ENCODE measurements at places on chromosomes 13 and 19. TPM values are rescaled to one million over a fixed set of nuclear protein-coding genes. Genes with fewer than 3 reads are reported as not detected.

GRCh38 chr13:27128825-27129627, 42.6 kb downstream of the USP12 start:
- DNase-seq: no peak
- no peak overlapping the region for H3K4me3 ChIP-seq
- no peaks in the 10 kb centered on the region for H3K36me3 ChIP-seq
- H3K4me1 ChIP-seq: no peaks in the 10 kb centered on the region

HS6ST3 gene
- 0.02 TPM for polyA plus RNA-seq

DNA sequence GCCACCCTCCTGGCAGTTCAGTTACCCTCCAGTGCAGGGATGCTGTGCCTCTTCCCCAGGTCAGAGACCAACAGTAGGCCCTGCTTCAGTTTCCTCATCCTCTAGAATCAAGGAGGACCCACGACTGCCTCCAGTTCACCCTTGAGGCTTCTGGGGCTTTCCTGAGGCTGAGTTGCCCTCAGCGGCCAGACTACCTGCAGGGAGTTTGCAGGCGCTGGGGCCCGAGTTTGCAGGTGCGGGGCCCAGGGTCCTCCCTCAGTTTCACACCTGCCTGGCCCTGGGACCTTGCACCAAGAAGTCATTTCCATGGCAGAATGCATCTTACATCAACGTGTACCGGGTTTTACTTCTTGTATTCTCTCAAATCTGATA, 38.9 kb upstream of the C19orf12 start:
- H3K4me1 ChIP-seq: no peaks in the 10 kb centered on the region
- no peaks in the 10 kb centered on the region for H3K36me3 ChIP-seq
- no peaks in the 10 kb centered on the region for H3K27me3 ChIP-seq

GRCh38 chr13:25732111-25732865, 319.5 kb downstream of the SHISA2 start:
- H3K27ac ChIP-seq: no peak overlapping the region
- peak; percentile 42 for DNase-seq
- H3K4me3 ChIP-seq: no peak overlapping the region

DNA sequence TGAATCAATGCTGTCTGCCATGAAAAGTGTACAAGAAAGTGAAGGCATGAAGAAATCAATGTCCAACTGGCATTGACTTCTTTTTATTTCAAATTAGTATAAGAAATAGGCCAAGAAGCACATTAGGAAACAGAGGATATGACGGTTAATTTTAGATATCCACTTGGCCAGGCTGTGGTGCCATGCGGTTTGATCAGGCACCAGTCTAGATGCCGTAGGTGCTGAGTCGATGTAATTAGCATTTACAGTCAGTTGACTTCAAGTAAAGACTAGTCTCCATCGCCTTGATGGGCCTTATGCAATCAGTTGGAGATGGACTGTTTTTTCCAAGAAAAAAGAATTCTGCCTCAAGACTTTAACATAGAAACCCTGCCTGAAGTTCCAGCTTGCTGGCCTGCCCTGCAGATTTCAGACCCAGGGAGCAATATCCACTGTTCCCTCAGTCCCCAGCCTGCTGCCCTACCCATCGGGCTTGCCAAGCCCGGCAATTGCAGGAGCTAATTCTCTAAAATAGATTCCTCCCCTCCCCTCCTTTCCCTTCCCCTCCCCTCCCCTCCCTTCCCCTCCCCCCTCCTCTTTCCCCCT, 120.5 kb upstream of the PEG3 start:
- no peaks in the 10 kb centered on the region for H3K36me3 ChIP-seq
- H3K27me3 ChIP-seq: no peaks in the 10 kb centered on the region
- DNase-seq: no peak
- H3K4me1 ChIP-seq: no peaks in the 10 kb centered on the region
- no peak overlapping the region for H3K4me3 ChIP-seq
- H3K27ac ChIP-seq: no peak overlapping the region

SIGLEC8 gene
- 0.22 TPM for polyA plus RNA-seq

- H3K36me3 ChIP-seq: no peaks in the 10 kb centered on the region
- no peak overlapping the region for H3K27ac ChIP-seq
- H3K4me1 ChIP-seq: no peaks in the 10 kb centered on the region
Measured at GRCh38 chr13:22030321-22030720, 359.4 kb downstream of the FGF9 start.

DNA sequence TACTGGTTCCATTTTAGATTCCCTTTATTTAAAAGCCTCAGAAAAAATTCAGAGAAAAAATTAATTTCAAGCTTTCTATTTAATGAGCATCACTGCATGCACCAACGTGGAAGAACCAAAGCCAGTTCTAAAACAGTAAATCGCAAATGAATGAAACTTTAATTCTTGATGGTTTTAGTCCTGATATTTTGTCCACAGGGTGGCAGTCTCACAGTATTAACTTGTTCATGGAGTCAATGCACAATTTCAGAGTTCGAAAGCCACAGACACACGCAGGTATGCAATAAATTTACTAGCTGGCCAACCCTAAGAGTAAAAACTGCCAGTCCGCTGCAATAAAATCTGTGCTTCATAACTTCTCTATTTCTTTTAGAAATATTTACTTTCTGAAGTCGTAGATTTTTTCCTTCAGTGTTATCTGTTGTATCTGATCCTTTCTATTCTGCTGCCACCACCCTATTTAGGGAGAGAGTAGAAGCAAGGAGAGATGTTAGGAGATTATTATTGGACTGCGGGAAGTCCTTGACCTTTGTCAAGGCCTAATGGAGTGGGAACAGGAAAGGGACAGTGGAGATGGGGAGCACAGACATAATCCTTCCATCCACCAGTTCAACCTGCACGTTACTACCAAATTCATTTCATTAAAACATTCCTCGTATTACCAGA, 7.0 kb upstream of the WBP4 start:
- no peaks in the 10 kb centered on the region for H3K27me3 ChIP-seq
- H3K27ac ChIP-seq: no peak overlapping the region
- no peak for DNase-seq
- no peak overlapping the region for H3K4me3 ChIP-seq
- H3K36me3 ChIP-seq: no peaks in the 10 kb centered on the region

APOE gene
- 235 TPM for polyA plus RNA-seq

DNA sequence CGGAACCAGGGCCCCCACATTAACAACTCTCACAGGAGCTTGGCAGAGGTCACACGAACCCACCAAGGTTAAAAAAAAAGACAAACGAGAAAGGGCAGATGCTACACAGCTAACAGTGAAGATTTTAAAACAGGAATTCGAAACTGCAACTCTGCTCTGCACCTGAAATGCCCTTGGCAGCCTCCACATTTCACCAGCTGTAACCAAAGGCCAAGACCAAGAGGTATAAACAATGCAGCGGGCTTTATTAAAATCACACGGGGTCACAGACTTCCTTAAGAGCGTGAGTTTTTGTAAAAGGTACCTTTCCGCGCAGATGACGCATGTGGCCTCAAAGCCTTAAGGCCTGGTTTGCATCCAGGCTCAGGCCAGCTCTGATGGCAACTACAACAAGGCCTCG, 88.2 kb downstream of the STK24 start:
- no peaks in the 10 kb centered on the region for H3K36me3 ChIP-seq
- no peak overlapping the region for H3K27ac ChIP-seq
- no peaks in the 10 kb centered on the region for H3K27me3 ChIP-seq
- H3K4me3 ChIP-seq: no peak overlapping the region
- no peak for DNase-seq

PNMA8B gene
- polyA plus RNA-seq: 0.48 TPM

PPP1R13L gene
- polyA plus RNA-seq: 32.0 TPM

COL5A3 gene
- 8.4 TPM for polyA plus RNA-seq

MEIOSIN gene
- not detected for polyA plus RNA-seq

CD209 gene
- polyA plus RNA-seq: 1.6 TPM

DNA sequence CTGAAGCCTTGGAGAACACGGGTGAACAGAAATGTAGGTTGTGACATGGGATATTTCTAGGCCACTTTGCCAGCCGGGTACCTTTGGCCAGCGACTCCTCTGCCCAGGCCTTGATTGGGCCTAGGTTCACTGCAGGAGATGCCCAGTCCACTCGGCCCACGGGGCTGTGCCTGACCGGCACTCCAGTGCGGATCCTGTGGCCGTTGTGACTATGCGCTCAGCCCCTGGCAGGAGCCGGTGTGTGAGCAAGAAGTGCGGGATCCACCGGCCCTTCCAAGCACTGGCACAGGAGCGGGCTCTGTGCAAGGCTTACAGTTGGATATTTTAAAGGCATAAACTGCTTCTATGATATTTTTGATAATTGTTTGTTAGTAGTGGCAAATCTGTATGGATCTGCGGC, 1042.5 kb upstream of the PCDH9 start:
- H3K27ac ChIP-seq: no peak overlapping the region
- H3K4me1 ChIP-seq: no peaks in the 10 kb centered on the region
- H3K4me3 ChIP-seq: no peak overlapping the region

DNA sequence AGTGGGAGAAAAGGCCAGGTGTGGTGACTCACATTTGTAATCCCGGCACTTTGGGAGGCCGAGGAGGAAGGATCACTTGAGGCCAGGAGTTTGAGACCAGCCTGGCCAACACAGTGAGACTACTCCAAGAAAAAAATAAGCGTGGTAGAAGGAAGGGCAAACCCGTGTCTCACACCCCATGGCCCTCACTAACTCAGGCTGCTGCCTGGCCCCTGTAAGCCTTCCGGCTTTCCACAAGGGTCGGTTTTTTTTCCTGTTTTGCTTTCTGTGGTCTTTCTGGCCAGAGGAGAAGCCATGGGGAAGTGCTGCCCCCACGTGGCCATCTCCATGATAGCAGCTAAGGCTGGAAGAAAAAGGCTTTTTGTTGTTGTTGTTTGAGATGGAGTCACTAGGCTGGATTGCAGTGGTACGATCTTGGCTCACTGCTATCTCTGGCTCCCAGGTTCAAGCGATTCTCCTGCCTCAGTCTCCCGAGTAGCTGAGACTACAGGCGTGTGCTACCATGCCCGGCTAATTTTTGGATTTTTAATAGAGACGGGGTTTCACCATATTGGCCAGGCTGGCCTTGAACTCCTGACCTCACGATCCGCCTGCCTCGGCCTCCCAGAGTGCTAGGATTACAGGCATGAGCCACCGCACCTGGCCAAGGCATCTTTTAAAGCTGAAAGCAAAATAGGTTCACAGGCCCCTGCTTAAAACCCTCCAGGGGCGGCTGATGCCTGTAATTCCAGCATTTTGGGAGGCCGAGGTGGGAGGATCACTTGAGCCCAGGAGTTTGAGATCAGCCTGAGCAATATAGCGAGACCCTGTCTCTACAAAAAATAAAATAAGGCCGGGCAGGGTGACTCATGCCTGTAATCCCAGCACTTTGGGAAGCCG, 7.5 kb upstream of the ARHGEF18 start:
- H3K4me1 ChIP-seq: no peaks in the 10 kb centered on the region
- H3K27me3 ChIP-seq: no peaks in the 10 kb centered on the region
- no peak overlapping the region for H3K4me3 ChIP-seq
- H3K36me3 ChIP-seq: no peaks in the 10 kb centered on the region

GRCh38 chr13:63455938-63456337, 2040.3 kb upstream of the PCDH20 start:
- H3K27me3 ChIP-seq: no peaks in the 10 kb centered on the region
- H3K27ac ChIP-seq: no peak overlapping the region
- no peaks in the 10 kb centered on the region for H3K4me1 ChIP-seq
- no peak for DNase-seq
- H3K4me3 ChIP-seq: no peak overlapping the region

DNA sequence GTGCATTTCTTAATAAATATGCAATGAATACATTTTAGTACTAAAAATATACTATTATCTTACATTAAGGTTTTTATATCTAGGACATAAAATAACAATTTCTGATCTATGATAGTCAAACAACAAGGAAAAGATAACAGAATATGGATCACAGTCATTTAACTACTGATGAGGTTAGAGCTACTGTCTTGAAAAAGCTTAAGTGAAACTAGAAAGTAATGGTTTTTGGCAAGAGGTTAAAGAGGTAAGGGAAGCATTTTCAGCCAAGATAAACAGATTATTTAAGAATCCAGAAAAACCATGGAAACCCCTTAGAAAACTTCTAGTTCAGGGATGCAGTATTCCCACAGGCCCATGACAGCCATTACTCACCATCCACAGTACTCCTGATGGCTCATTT, 787.4 kb downstream of the DACH1 start:
- H3K36me3 ChIP-seq: no peaks in the 10 kb centered on the region
- H3K27me3 ChIP-seq: no peaks in the 10 kb centered on the region
- no peak overlapping the region for H3K27ac ChIP-seq
- DNase-seq: no peak
- no peaks in the 10 kb centered on the region for H3K4me1 ChIP-seq
- no peak overlapping the region for H3K4me3 ChIP-seq

GPR12 gene
- not detected for polyA plus RNA-seq

HSPB6 gene
- 26.4 TPM for polyA plus RNA-seq

SLC25A41 gene
- 0.43 TPM for polyA plus RNA-seq

- no peaks in the 10 kb centered on the region for H3K27me3 ChIP-seq
- no peaks in the 10 kb centered on the region for H3K36me3 ChIP-seq
- DNase-seq: no peak
- no peaks in the 10 kb centered on the region for H3K4me1 ChIP-seq
- H3K4me3 ChIP-seq: peak within 1 kb of the TSS; percentile 28
Measured at GRCh38 chr13:101452519-101453485, at the start of gene ITGBL1. Gene ITGBL1, plus strand, starts transcription at chr13:101452675. Its CDS starts 159 bp downstream, at chr13:101452834.

DNA sequence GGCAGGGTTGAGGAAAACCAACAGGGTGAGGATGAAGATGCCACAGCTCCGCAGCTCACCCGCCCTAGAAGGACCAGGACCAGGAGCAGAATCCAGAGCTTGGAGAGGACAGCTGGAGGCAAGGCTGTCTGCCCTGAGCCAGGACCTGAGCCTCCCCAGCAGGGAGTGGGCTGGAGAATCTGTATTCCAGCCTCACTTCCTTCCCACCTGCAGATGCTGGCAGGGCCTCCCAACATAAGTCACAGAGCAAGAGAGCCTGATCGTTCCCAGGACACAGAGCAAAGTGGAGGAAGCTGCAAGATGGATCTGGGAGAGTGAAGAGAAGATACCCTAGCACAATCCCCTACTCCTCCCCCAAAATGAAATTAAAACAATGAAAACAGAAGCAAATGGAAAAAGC, 61.7 kb upstream of the WASF3 start:
- H3K27ac ChIP-seq: no peak overlapping the region
- H3K4me1 ChIP-seq: peaks cover 6% of the 10 kb centered on the region
- H3K4me3 ChIP-seq: no peak overlapping the region
- no peak for DNase-seq
- H3K27me3 ChIP-seq: no peaks in the 10 kb centered on the region

KLK12 gene
- polyA plus RNA-seq: 1.9 TPM

- no peak overlapping the region for H3K4me3 ChIP-seq
- H3K4me1 ChIP-seq: peaks cover 4% of the 10 kb centered on the region
- no peaks in the 10 kb centered on the region for H3K27me3 ChIP-seq
Measured at GRCh38 chr13:98443329-98443728, 133.6 kb downstream of the STK24 start.

All from lung (tissue), 17 donors.